ENCODE measurements at places on chromosomes 2 and 18.
A peak's percentile ranks its signal among the peaks of the same experiment; 100 is the strongest.

DNA sequence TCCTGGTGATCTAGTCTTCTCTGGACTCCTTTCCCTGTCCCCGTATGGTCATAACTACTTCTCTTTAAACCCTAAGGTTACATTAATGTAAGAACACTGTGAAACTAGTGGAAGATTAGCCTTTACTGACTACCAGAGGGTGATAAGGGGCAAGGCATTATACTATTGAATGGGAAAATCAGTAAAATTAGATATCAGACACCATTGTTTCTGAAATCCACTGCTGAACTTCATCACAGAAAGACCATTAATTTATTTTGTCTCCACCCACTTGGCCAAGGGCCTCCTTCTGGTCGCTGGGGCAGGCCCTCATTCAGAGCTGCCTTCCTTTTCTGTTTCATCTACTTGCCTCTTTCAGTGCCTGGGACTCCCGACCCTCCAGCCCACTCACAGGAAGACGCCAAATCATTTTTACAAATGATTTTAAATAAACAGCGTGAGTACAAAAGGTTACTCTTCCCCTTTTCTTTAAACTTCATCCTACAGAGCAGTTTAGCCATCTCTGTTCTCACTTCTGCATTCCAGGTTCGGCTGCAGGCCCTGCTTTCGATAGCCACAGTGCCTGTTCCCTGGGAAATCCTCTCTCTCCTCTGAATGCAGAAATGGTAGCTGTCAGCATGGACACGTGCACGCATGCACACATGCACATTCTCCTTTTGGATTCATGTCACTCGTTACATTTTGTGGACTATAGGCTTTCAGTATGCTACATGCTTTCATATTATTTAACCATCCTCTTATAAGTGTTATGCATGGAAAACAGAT, 70.3 kb upstream of the DOCK10 start:
- DNase-seq, result peak; percentile 32

GRCh38 chr2:68466361-68466777, 725 bp downstream of the FBXO48 start:
- DNase-seq, result peak; percentile 68

GRCh38 chr18:46299465-46300008, 195.4 kb downstream of the HAUS1 start:
- DNase-seq, result no peak

- DNase-seq, result peak; percentile 85
Observed at GRCh38 chr2:65382776-65383357, 49.5 kb downstream of the SPRED2 start.

- no peak for DNase-seq
Observed at GRCh38 chr2:230904856-230905447, 20.1 kb downstream of the GPR55 start.

DNA sequence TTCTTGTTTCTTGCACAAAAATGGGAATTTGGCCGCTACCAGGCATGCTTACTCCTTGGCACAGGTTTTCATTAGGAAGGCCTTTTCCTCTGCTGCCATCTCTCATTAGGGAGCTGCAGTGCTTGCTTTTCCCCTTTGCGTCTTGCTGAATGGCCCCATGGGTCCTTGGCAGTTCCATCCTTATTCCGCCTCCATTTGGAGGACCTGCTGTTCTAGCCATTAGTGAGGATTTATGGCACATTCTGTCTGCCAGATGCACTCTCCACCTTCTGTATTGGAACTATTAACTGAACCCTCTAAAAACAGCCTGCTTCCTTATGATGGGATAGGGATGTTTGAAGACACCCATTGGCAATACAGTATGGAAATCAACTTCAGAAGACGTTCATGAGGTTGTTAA, 103.5 kb upstream of the NOSTRIN start:
- no peak for DNase-seq

DNA sequence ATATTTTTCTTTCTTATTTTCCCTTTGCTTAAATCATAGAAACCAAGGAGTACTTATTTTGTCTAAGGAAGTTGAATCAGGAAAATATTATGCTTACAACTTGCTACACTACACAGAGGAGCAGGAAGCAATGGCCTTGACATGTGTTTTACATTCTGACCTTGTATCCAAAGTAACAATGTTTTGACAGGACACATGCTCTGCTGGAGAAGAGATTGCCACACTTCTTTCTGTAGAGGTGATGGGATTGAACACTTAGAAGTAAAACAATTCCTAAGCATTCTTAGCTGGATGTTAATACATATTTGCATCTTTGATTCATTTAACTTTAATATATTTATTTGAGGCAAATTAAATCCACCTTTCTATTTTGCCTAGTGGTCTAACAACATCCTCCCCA, 929.1 kb downstream of the DSC3 start:
- no peak for DNase-seq

DNA sequence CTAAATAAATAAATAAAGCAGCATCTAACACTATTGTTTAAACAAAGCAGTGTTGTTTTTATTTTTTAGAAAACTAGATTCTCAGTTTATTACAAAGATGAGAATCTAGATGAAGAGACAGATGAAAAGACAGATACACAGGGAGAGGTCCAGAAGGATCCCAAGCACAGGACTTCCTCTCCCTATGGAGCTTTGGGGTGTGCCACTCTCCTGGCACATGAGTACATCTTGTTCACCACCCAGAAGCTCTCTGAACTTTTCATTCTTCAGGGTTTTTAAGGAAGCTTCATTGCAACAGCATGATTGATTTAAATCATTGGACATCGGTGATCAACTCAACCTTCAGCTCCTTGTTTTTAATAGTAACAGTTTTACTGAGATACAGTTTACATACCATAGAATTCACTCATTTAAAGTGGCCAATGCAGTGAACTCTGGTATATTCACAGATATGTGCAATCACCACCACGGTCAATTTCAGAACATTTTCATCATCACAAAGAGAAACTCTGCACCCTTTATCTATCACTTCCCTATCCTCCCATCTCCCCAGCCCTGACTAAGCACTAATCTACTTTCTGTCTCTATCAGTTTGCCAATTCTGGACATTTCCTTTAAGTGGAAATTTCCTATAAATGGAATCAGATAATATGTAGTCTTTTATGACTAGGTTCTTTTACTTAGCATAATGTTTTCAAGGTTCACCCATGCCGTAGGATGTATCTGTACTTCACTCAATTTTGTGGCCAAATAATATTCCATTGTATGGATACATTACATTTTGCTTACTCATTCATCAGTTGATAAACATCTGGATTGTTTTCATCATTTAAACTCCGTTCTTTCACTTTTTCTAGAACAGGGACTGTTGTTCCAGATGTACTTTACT, 62.3 kb upstream of the ZFP36L2 start:
- DNase-seq, result no peak

DNA sequence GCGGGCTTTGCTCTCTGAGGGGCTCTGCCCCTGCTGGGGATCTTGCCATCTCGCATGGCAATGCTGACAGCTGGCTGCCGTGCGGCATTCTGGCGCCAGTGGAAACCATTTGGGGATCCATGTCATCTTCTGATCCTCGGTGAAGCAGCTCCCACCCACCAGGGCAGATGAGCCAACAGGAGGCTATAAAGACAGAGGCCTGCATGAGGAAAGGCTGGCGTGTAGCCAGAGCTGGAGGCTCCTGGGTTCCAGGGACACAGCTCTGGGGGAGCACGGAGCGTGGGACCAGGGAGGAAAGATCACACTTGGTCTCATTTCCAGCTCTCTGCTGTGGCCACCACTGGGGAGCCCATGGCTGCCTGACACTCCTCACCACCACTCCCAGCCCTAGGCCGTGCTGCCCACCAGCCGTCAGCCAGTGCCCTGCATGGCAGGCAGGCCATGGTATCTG, 145.8 kb downstream of the ZFP36L2 start:
- peak; percentile 34 for DNase-seq

GRCh38 chr18:24368749-24369148, 28.9 kb downstream of the OSBPL1A start:
- no peak for DNase-seq

DNA sequence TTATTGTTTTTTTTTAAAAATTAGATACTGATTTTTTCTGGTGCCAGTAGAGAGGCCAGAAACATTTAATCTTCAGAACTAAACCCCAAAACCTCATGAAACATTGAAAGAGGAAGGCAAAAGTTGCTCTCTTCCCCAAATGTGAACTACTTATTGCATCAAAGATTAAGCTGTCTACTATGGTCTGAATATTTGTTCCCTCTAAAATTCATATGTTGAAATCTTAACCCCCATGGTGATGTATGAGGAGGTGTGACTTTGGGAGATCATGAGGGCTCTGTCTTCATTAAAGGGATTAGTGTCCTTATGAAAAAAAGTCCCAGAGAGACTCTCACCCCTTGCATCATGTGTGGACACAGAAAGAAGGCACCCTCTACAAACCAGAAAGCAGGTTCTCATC, 28.2 kb upstream of the SLC8A1 start:
- DNase-seq, result no peak

GRCh38 chr18:61892683-61893308, at the start of gene RNF152:
Gene RNF152 (minus strand): TSS chr18:61893007. CDS start chr18:61816463, 76,544 bp downstream.
- peak; percentile 15 for DNase-seq

GRCh38 chr2:186724736-186725135, 30.9 kb downstream of the FAM171B start:
- peak; percentile 33 for DNase-seq

GRCh38 chr2:148876595-148877402, 1.8 kb downstream of the KIF5C start:
- no peak for DNase-seq

GRCh38 chr2:6700335-6700734, 165.4 kb downstream of the CMPK2 start:
- DNase-seq, result no peak

- no peak for DNase-seq
Observed at GRCh38 chr2:223594259-223594658, 7.9 kb downstream of the SCG2 start.

DNA sequence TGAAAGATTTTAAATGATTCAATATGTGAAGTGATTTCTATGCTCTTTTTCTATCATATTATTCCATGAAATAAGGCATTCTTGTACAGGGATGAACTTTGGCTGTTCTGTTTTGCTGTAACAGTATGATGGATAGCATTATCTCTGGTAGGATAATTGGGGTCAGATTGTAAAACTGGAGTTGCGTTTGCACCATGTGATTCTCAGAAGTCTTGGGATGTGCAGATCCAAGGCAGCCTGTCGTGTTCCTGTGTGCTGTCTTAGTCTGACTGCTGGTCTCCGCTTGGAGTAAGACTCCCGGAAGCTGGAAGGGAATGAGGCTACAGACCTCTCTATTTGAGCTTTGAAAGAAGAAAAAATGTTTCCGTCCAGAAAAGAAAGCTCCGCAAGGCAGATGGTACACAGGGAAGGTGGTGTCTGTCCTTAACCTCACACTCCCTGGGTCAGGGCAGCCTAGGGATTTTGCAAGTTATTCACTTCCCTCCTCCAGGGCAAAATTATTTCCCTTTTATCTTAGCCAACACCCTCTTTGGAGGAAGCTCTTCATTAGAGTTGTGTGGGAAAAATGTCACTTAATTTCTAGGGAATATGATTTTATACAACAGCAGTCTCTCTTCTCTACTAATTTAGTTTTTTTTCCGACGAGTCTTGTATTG, 250.6 kb downstream of the PTPRM start:
- peak; percentile 36 for DNase-seq

DNA sequence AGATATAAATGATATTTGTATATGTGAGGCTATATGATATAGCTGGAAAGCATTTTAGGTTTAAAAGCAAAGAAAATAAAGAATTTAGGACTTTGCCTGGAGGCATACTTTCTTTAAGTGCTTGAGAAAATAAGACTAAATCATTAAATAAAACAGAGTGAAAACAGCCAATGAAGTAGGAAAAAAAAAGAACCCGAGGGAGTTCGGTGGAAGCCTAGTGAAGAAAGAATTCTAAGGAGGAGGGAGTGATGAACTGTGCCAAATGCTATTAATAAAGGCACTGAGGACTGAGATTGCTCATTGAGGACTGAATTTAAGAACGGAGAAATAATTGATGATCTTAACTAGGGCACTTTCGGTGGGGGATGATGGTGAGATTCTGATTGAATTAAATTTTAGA, 573.5 kb downstream of the DSC3 start:
- DNase-seq, result no peak

DNA sequence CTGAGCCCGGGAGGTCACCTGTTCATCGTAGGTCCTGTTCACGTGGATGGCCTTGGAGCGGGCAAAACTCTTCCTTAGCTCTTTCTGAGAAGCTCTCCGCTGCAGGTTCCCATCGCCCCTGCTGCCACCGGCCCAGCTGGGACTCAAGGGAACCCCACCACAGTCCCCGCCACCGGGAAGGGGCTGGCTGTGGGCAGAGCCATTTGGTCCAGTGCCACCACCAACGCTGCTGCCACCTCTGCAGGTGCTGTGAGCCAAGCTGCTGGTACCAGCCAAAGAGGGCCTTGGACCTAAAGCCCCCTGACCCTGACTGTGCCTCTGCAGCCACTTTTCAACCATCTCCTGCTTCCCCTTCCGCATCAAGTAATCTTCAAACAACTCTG, 586 bp downstream of the PDE11A start:
- DNase-seq, result no peak

DNA sequence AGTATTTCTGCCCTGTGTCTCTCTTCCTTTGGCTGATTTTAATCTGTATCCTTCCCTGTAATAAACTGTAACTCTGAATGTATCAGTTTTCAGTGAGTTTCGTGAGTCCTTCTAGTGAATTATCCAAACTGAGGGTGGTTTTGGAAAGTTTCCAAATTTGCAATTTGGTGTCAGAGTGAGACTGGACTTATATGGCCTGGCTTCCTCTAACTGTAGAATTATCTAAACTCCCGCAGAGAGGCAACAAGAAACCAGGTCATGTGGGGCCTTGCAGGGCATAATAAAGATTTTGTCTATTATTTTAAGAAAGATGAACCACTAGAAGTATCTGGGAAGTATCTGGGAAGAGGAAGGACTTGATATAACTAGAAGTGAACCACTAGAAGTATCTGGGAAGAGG, 95.3 kb upstream of the RNF152 start:
- peak; percentile 23 for DNase-seq

- peak; percentile 72 for DNase-seq
Observed at GRCh38 chr2:237060534-237061312, 25.0 kb upstream of the COPS8 start.
